ENCODE measurements at places on chromosomes 1 and 21. TPM values are rescaled to one million over a fixed set of nuclear protein-coding genes. Genes with fewer than 3 reads are reported as not detected.

HCN3 gene
- 2.5 TPM for total RNA-seq

DNA sequence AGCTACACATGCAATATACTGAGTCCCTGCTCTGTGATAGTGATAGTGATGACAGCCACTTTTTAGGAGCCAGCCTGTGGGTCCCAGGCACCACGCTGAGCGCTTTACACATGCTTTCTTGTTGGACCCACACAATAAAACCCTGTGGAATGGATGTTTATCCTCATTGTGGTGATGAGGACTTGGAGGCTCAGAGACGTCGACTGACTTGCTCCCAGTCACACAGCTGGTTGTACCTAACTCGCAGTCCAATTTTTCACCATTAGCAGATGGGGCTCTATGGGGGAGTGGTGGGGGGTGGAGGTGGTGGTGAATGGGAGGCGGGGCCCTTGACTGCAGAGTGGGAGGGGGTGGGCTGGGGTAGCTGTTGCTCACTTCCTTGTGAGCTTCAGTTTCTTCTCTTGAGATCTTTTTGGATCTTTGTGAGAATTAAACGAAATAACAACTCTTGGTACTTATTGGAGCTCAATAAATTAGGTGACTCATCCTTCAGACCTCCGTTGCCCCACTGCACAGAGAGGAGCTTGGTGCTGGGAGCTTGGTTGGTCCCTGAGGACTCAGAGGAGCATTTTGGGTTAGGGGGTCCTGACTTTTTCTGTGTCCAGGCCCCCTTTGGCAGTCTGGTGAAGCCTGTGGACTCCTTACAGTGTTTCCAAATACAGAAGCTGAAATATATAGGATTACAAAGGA lies 61.8 kb upstream of the CD1D start:
- DNase-seq: no peak

MATN1 gene
- total RNA-seq: not detected

TNFRSF14 gene
- total RNA-seq: 48.7 TPM

GRCh38 chr1:170049176-170049800 lies 25.2 kb downstream of the KIFAP3 start:
- DNase-seq: no peak

TSPAN2 gene
- 0.60 TPM for total RNA-seq

- DNase-seq: no peak
Observed at GRCh38 chr21:34027721-34028461, 45.5 kb upstream of the MRPS6 start.

DNA sequence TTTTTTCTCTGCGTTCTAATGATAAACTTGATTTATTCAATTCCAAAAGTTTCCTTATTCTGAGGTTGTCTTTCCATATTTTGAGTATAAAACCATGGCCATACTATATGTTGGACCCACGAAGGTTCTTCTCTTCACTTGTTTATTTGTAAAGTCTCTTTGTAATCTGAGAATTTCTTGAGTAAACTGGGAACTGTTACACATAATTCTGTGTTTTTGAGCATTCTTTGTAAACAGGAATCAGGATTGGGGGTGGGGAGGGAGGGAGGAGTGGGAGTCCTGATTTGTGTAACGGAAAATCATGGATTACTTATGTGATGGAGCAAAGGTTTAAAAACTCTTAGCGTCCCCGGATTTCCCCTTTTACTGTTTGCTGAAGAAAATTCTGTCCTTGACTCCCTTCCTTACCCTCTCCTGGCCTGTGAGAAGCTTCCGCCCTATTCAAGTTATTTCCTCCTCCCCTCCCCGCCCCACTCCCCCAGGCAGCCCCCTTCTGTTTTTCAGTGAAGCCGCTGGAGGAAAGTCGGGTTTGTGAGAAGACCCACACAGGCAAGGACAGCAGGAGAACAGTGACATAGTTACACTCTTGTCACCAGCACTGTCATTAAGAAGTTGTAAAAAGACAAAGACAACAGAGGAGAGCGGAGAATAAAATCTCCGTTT lies 6.4 kb upstream of the NBPF11 start:
- DNase-seq: no peak

Measured in left lobe of liver (tissue), 2 donors.